ENCODE measurements at places on chromosomes 12 and 14. TPM values are rescaled to one million over a fixed set of nuclear protein-coding genes. Genes with fewer than 3 reads are reported as not detected.

The DMAC2L gene
- 5.2 TPM for total RNA-seq

The CPNE6 gene
- 0.05 TPM for total RNA-seq

The PAPLN gene
- 8.7 TPM for total RNA-seq

The TCL1B gene
- total RNA-seq = 0.24 TPM

The SPSB2 gene
- total RNA-seq = 10.7 TPM

The GYS2 gene
- total RNA-seq = not detected

The ADAM20 gene
- 0.14 TPM for total RNA-seq

The GPX2 gene
- 1.5 TPM for total RNA-seq

The PLEKHD1 gene
- total RNA-seq = 0.09 TPM

The TAS2R8 gene
- total RNA-seq = not detected

The VSX2 gene
- 0.05 TPM for total RNA-seq

The A2M gene
- 57.7 TPM for total RNA-seq

The RAPGEF3 gene
- 1.6 TPM for total RNA-seq

The RAD51AP1 gene
- total RNA-seq = 39.5 TPM

The ULK1 gene
- total RNA-seq = 4.2 TPM

The VRTN gene
- total RNA-seq = 0.05 TPM

The SDR9C7 gene
- total RNA-seq = 0.33 TPM

The TPH2 gene
- not detected for total RNA-seq

The BEGAIN gene
- 0.42 TPM for total RNA-seq

The NUBPL gene
- total RNA-seq = 14.2 TPM

The KRT75 gene
- 0.14 TPM for total RNA-seq

The ARHGEF25 gene
- 2.0 TPM for total RNA-seq

The INHBC gene
- total RNA-seq = not detected

The KCNA5 gene
- total RNA-seq = 0.33 TPM

The GALNT16 gene
- total RNA-seq = 0.76 TPM

The SDR39U1 gene
- 34.9 TPM for total RNA-seq

The CLEC9A gene
- 16.2 TPM for total RNA-seq

The FBXO21 gene
- total RNA-seq = 16.0 TPM

The TAS2R42 gene
- total RNA-seq = 0.09 TPM

The PAX9 gene
- 21.5 TPM for total RNA-seq

The MRPS35 gene
- total RNA-seq = 48.2 TPM

The TMEM119 gene
- 5.3 TPM for total RNA-seq

The HSPA2 gene
- total RNA-seq = 3.0 TPM

The MANSC4 gene
- 0.14 TPM for total RNA-seq

The HOXC12 gene
- 0.05 TPM for total RNA-seq

The ABCD4 gene
- total RNA-seq = 28.3 TPM

The RAB15 gene
- total RNA-seq = 6.8 TPM

The MYF5 gene
- not detected for total RNA-seq

The CLEC1B gene
- total RNA-seq = 0.19 TPM

The IFNG gene
- total RNA-seq = 1.2 TPM

The SSTR1 gene
- 0.09 TPM for total RNA-seq

The PRB2 gene
- 0.05 TPM for total RNA-seq

The C1RL gene
- total RNA-seq = 17.4 TPM

The AICDA gene
- 0.42 TPM for total RNA-seq

The RTL1 gene
- total RNA-seq = under 0.01 TPM

The KRT72 gene
- total RNA-seq = 0.33 TPM

The LRCOL1 gene
- 0.61 TPM for total RNA-seq

The WNT5B gene
- 4.8 TPM for total RNA-seq

The RPGRIP1 gene
- total RNA-seq = 0.19 TPM

The HOMEZ gene
- total RNA-seq = 10.6 TPM

The ATL1 gene
- 1.5 TPM for total RNA-seq

The RPL10L gene
- not detected for total RNA-seq

The BEST3 gene
- 4.1 TPM for total RNA-seq

The BIN2 gene
- total RNA-seq = 63.3 TPM

The OVCH1 gene
- total RNA-seq = 0.19 TPM

The PMEL gene
- total RNA-seq = 0.28 TPM
